ENCODE measurements at places on chromosomes 2 and 18.
A peak's percentile ranks its signal among the peaks of the same experiment; 100 is the strongest.

DNA sequence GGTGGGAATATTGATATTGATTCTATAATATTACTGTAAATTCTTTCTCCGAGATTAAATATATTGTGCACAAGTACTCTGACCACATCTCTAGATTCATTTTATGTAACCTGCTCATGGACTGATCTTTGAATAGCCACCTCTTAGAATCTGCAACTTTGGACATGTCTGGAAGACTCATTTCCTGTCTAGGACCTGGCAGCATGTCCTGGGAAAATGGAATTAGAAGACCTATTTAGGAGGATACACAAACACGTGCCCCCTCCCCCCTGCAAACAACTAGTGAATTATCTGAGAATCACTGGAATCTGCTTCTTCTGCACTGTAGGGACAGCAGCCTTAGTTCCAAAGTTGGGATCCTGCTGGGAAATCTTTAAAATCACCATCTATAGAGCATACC, 94.1 kb downstream of the UBE2E3 start:
- peak; percentile 75 for DNase-seq

DNA sequence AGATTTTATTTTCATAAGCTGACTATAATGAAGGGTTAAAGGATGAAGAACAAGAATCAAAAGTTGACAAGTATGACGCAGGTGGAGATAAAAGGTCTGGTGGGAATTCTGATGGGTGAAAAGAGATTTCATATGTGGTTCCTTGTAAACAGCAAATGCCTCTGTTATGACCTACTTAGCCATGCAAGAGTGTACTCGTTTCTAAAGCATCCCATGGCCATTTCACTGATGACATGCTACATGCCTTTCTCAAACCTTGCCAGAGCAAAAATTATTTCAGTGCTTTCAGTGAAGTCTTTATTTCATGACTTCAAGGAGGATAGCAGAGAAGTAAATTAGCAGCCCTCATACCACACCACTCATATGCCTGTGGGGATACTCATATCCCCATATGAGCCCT, 71.7 kb downstream of the FEZ2 start:
- DNase-seq, result no peak

GRCh38 chr2:203683932-203684556, 22.4 kb upstream of the CD28 start:
- DNase-seq, result peak; percentile 99

GRCh38 chr18:23067236-23067635, 68.0 kb upstream of the CABLES1 start:
- DNase-seq, result no peak

DNA sequence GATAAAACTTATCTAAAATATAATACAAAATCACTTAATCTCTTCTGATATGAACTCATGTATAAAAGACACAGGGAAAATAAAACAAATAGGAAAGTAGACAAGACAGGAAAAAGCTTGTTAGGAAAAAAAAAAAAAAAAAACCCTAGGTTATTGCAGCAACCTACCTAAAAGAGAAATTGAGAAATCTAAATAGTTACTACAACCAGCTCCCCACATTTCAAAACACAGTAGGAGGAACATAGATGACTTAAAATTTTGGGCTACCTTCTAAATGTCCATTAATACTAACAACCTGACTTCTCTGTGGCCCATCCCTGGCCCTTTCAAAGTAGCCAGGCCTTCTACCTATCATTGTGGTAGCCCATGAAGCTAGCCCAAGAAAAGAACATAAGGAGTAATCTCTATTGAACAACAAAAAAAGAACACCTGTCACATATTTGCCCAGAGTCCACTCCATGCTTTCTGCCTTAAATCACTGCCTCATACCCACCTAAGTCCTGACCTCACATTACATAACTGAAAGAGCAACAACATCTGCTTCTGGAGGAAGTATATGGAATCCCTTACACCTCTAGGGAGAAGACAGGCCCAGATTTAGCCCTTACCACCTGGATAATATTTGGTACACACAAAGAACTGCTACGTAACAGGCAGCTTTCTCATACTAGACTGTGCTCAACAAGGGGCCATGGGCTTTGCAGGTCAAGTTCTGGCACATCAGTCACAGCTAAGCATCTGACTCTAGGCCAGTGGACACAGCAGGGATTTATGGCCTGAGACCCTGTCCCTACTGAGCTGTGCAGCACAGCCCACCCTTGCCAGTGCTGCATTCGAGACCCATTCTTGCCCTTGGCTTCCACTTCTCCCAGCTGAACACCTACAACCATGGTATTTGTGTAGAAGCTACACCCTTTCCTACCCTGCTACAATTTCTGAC, 8.5 kb downstream of the SUCLG1 start:
- DNase-seq, result no peak

DNA sequence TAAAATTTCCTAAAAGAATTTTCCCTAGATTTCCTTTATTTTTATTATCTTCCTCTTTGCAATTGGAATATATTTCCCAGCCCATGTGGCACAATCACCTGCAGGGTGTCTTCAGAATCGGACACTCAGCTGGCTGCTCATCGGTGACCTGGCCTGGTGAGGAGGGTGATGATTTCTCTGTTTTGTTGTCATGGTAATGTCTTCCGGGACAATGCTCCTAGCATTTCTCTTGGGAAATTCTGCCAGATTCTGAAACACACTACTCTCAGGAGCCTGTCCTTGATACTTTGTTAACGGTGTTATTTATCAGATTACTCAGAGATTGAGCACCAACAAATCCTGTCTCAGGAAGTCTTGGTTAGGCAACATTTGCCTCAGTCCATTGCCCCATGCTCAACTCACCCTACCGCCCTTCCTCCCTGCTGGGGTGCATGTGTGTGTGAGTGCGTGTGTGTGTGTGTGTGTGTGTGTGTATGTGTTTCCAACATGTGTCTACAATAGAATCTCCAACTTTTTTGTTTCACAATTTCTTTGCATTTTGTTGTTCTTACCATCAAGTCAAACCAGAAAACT, 70.3 kb downstream of the MYT1L start:
- DNase-seq, result no peak

DNA sequence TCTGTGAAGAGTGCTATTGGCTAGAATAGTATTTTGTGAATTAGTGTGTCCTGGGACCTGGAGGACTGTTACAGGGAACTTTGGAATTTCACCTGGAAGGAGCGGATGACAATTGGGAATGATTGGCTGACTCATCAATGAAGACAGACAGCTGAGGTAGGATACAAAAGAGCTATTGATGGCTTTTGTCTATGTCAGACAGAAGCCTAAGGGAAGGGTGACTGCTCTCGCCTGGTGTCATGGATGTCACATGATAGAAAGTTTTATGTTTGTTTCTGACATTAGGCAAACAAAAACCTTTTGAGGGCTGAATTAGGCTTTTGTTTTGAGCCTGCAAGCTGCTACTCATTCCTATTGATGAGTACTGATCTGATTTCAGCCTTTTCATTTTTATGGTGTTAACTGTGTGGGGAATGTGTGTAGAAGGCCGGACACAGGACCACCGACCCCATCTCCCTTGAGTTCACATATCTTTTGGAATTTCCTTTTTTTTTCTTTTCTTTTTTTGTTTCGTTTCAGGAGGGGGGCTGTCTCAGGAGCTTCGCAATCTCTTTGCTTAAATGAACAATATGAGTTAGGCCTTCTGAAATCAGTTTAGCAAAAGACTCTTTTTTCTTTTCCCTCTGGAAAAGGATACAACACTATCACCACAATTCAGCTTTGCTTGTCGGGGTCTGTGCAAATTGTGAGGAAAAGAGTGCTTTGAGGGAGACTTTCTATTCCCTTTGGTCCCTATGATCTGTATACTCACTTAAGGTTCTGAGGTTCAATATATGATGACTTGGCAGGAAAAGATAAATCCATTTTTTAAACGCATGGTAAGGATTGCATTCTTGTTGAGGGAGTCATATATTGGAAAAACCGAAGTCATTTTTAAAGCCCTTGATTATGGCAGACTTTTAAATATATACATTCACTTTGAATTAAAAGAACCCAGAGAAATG, 207.9 kb upstream of the FIGN start:
- peak; percentile 44 for DNase-seq

DNA sequence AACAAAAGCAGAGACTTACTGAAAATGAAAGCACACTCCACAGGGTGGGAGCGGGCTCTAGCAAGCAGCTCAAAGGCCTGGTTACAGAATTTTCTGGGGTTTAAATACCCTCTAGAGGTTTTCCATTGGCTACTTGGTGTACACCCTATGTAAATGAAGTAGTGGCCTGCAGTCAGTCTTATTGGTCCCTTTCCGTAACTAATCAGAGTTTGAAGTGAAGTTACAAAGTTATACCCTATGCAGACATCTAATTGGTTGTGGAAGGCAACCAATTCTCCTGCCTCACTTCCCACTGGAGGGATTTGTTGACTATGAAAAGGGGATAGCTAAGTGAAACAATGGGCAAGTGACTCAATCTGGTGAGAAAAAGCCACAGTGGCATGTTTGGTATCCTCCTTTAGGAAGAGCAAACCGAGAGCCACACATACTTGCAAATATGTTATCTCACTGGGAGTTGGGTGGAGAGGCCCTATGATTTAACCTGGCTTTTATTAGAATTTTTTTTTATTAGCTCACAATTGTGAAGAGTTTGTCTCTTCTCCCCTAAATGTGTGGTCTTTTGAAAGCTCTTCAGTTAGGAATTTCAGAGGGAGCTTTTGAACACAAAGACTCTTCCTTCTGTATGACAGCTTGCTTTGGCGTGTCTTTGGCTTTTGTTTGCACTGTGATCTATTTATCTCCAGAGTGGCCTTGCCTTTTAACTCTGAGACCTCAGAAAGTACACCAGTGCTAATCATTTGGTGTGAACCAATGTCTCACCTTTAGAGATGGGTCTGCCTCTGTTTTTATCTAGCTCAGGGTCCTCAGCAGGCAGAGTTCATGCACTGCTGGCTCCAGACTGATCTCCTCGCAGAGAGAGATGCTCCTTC, 69.6 kb downstream of the MAP4K4 start:
- DNase-seq, result peak; percentile 85

GRCh38 chr2:233032551-233033320, at the start of gene NEU2:
TSS of gene NEU2 (plus strand) at chr2:233032672. CDS start at chr2:233032672, 0 bp downstream.
- no peak for DNase-seq

- no peak for DNase-seq
Measured at GRCh38 chr2:205750797-205751196, 68.5 kb downstream of the NRP2 start.

DNA sequence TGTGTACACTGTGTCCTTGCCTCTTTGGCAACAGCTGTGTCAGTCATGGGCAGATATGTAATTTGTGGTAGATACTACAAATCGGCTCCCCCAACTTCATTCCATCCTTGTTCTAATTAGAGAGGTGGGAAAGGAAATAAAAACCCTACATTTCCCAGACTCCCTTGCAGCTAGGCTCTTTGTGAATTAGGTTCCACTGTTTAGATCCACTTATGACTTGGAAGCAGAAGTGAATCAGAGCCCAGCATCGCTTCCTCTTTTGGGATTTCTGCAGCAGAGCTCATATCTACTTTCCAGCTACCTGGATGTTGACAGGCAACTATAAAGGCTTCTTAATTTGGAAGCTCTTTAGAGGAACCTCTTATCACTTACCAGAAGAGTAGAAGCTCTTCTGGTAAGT, 34.1 kb upstream of the NARS1 start:
- no peak for DNase-seq

GRCh38 chr2:86038291-86039081, 67.2 kb downstream of the POLR1A start:
- DNase-seq, result no peak

DNA sequence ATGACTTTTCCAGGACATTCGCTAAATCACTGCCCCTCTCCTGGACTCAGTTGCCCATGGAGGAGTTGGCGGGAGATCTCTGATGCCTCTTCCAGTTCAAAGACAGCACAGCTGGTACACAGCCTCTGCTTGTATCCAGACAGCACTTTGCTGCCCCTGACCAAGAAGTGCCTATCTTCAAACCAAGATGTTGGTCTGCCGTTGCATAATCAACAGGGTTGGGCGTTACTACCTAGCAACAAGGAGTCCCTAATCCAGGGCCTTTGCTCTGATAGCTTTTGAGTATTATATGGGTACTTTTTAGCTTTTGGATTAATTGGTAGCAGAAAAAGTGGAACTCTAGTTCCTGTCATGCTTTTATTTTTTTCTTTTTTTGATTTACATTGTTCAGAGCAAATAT, 166.6 kb downstream of the FAM210A start:
- DNase-seq, result no peak

DNA sequence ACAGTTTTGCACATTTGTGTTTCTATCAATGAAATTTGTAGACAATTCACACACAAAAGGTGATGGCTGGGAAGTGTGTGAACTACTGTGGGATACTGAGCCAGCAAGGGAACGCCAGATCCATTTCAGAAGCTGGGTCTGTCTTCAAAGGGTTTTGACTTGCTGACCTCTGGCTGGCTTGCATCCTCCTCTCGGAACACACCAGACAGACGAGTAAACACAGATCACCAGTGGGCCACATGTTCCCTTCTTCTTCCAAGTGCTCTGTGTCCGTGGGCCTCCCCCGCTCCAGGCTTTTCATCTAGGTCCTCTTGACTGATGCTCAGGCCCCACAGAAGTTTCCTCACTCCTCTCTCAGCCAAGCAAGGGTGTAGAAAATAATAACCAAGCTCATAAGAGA, 122.2 kb upstream of the OSR1 start:
- DNase-seq, result no peak

- DNase-seq, result no peak
Measured at GRCh38 chr2:12428324-12428723, 288.4 kb upstream of the TRIB2 start.

GRCh38 chr18:60189856-60190255, 182.7 kb downstream of the MC4R start:
- DNase-seq, result no peak

- no peak for DNase-seq
Measured at GRCh38 chr2:113967272-113967671, 77.4 kb downstream of the ACTR3 start.

DNA sequence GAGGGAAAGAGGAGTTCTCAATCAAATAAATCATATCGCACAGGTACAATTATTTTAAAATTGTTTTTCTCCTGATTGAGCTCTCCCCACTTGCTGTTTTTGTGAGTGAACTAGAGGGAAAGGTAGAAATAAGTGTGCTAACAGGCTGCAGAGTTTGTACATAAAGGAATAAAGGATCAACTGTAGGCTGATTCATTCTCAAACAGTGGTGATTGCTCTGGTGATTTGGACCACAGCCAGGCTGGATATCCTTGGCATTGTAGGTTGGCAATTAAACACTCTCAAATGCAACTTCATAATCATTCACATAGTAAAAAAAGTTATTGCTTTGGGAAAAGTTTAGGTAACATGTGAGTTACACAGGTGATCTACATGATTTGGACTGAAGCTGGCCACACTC, 29.8 kb downstream of the LRP1B start:
- DNase-seq, result peak; percentile 30

Data from mammary epithelial cell (primary cell).